ENCODE measurements at places on chromosomes 7 and 10.

GRCh38 chr10:33790521-33791271 lies 456.2 kb upstream of the NRP1 start:
- DNase-seq, result no peak

DNA sequence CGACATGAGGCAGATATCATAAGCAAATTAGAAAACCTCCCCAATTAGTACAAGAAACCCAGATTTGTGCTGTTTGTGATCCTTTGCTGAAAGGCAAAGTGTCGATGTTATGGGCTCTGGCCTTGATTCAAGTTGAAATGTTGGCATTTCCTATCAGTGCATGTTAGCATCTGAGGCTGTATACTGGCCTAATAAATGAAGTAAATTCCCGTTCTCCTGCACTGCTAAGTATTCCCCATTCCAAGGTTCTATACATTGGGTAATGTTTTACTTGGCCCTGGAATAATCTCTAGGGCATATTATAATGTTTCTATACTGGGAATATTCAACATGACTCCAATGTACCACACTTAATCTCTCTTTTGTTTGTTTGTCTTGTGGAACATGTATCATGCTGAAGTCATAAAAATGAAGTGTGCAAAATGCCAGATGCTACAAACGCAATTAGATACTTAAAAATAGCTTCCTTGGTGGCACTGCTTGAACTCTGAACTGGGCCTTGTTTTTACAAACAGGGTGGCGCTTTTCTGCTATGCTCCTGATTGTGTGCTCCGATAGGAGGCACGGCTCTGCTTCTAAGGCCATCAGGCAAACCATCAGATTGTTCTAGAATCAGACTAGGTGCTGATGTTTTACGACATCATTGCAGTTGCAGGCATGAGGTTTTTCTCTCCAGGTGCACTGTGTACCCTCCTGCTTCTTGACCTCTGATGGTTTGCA lies 156.7 kb upstream of the TCF7L2 start:
- DNase-seq, result no peak

- DNase-seq, result no peak
These were observed 32.3 kb downstream of the ORC5 start for GRCh38 chr7:104175361-104175984.

- DNase-seq, result no peak
These were observed 188.1 kb downstream of the TCF7L2 start for GRCh38 chr10:113137941-113138685.

GRCh38 chr10:33234831-33235237 lies 99.6 kb downstream of the NRP1 start:
- DNase-seq, result no peak
